ENCODE measurements at places on chromosomes 1 and 21. TPM values are rescaled to one million over a fixed set of nuclear protein-coding genes. Genes with fewer than 3 reads are reported as not detected.

FCAMR gene
- total RNA-seq: not detected

SLC2A5 gene
- 25.4 TPM for total RNA-seq

TRIM45 gene
- 4.0 TPM for total RNA-seq

CD5L gene
- total RNA-seq: not detected

REN gene
- total RNA-seq: 0.36 TPM

SPRR4 gene
- not detected for total RNA-seq

DISP3 gene
- 0.80 TPM for total RNA-seq

PRKAA2 gene
- 7.9 TPM for total RNA-seq

SGIP1 gene
- total RNA-seq: 38.4 TPM

MPZL1 gene
- total RNA-seq: 52.5 TPM

AIM2 gene
- total RNA-seq: 0.80 TPM

SMG7 gene
- 60.9 TPM for total RNA-seq

CFAP126 gene
- not detected for total RNA-seq

SELENBP1 gene
- 104 TPM for total RNA-seq

SLC41A1 gene
- total RNA-seq: 20.3 TPM

S100A1 gene
- 10.7 TPM for total RNA-seq

GJC2 gene
- 4.1 TPM for total RNA-seq

S100A16 gene
- 78.4 TPM for total RNA-seq

FCRLB gene
- total RNA-seq: 0.36 TPM

GNG4 gene
- total RNA-seq: 47.7 TPM

C1orf226 gene
- total RNA-seq: 22.1 TPM

ID3 gene
- total RNA-seq: 151 TPM

DFFA gene
- total RNA-seq: 35.5 TPM

GBP6 gene
- total RNA-seq: not detected

MR1 gene
- total RNA-seq: 14.3 TPM

OR2L5 gene
- not detected for total RNA-seq

LRRC53 gene
- not detected for total RNA-seq

NECTIN4 gene
- total RNA-seq: 18.6 TPM

S100A7A gene
- total RNA-seq: not detected

ST6GALNAC3 gene
- 0.80 TPM for total RNA-seq

KIFAP3 gene
- 37.3 TPM for total RNA-seq

RGS16 gene
- 1.5 TPM for total RNA-seq

ARHGAP30 gene
- 5.3 TPM for total RNA-seq

FAM110D gene
- total RNA-seq: 3.8 TPM

AMPD1 gene
- 0.23 TPM for total RNA-seq

CELA3B gene
- total RNA-seq: not detected

PCSK9 gene
- total RNA-seq: 0.45 TPM

TBX19 gene
- 1.9 TPM for total RNA-seq

CRB1 gene
- 0.32 TPM for total RNA-seq

PUM1 gene
- total RNA-seq: 120 TPM

OR2T2 gene
- total RNA-seq: not detected

KLHDC9 gene
- total RNA-seq: 33.3 TPM

ACP6 gene
- 20.2 TPM for total RNA-seq

AHCTF1 gene
- 39.6 TPM for total RNA-seq

OR2T29 gene
- total RNA-seq: not detected

RNU1-3 gene
- under 0.01 TPM for total RNA-seq

Measured in prostate gland (tissue), 2 donors.